GM06990 (cell line): ENCODE measurements at places on chromosomes 7 and 10.

DNA sequence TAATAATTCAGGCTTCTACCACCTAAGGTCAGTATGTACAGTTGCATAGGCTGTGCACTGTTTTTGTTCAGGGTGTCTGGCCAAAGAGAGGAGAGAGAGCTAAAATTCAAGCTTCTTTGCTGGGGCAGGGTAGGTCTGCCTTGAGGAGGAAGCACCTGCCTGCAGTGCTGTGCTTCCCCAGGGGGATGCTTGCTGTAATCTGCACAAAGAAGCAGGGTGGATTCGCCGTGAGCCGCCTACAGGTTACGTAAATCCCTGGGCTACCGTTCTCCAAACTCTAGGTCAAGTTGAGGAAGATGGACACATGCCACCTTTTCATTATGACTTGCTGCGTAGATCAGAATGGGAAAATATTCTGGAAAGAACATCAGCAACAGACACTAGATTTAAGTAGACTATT lies 543.3 kb downstream of the TNS3 start:
- DNase-seq: no peak

DNA sequence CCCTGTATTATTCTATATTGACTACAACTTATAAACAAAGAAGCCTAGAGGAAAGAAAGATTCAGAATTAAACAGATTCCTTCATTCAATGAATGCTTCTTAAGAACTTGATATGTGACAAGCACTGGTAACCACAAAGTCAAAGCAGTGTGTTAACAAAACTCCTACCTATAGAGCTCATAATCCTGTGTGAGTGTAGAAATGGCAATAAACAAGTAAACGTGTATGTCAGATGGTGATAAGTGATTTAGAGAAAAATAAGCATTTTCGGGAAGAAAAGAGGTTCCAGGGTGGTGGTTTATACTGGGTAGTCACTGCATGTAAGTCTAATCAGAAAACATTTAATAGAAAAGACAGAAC lies 141.3 kb downstream of the JMJD1C start:
- DNase-seq: no peak

- DNase-seq: no peak
Measured at GRCh38 chr10:95588025-95588424, 26.9 kb upstream of the SORBS1 start.

DNA sequence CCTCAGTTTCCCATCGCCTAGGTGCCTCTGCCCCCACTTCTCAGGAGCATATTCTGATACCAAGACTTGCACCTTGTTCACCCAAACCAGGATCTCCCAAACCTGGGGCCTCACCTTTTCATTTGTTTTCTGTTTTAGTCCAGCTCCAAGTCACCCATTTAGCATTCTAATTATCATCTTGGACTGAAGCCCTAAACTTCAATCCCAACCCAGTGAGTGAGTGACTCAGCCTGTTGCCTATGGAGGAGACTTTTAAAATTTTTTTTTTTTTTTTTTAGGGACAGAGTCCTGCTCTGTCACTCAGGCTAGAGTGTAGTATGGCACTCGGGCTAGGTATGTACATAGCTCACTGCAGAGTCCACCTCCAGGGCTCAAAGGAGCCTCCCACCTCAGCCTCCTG lies 378.9 kb upstream of the AUTS2 start:
- DNase-seq: no peak

DNA sequence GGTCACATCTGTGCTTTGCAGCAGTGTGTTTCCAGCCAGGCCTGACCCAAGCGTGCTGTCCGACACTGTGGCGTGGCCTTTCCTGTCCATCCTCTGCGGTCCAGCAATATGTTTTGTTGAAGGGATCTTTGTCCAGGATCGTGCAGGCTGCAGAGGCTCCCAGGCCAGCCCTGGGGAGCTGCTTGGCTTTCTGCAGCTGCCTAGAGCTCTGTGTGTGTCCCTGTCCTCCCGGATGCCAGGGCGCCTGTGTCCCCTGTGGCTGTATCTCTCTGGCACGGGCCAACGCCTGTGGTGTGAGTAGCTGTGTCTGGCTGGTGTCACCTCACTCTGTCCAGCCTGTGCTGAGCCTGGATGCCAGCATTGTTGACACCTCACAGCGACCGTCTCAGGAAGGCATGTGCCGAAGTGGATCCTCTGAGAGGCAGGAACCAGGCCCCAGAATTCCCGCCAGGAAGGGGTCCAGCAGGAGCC lies 94.5 kb downstream of the INPP5A start:
- no peak for DNase-seq

DNA sequence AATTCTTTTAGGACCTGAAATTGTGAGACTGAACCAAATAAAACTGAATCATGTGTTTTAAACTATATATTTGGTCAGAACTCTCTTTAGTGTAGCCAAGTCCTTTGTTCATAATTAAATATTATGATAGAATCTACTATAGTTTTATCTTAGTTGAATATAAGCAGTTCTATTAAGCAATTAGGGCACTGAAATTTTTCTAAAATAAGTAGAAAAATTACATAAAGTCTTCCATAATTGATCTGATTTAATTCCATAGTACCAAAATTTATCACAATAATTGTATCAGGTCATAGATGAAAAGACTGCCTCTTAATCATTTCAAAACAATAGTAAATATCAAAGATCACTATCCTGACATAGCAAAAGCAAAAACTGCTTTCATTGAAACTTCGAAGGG lies 90.1 kb upstream of the BET1 start:
- no peak for DNase-seq
